ENCODE measurements at places on chromosomes 6 and 20. TPM values are rescaled to one million over a fixed set of nuclear protein-coding genes. Genes with fewer than 3 reads are reported as not detected.

- no peak overlapping the region for H3K4me3 ChIP-seq
- peaks cover 21% of the 10 kb centered on the region for H3K4me1 ChIP-seq
- H3K27me3 ChIP-seq = no peaks in the 10 kb centered on the region
- no peaks in the 10 kb centered on the region for H3K36me3 ChIP-seq
- no peak for DNase-seq
- no peak overlapping the region for H3K27ac ChIP-seq
Observed at GRCh38 chr6:27862396-27863066, 49.7 kb downstream of the OR2B2 start.

GRCh38 chr6:27837625-27838057 lies 74.6 kb downstream of the OR2B2 start:
- H3K27me3 ChIP-seq = no peaks in the 10 kb centered on the region
- peaks cover 30% of the 10 kb centered on the region for H3K4me1 ChIP-seq
- no peaks in the 10 kb centered on the region for H3K36me3 ChIP-seq
- H3K4me3 ChIP-seq = peak overlapping the region; percentile 71
- peak overlapping the region; percentile 99 for H3K27ac ChIP-seq
- DNase-seq = no peak

GRCh38 chr6:27810768-27811450 lies 101.3 kb downstream of the OR2B2 start:
- no peaks in the 10 kb centered on the region for H3K36me3 ChIP-seq
- H3K27ac ChIP-seq = peak overlapping the region; percentile 93

DNA sequence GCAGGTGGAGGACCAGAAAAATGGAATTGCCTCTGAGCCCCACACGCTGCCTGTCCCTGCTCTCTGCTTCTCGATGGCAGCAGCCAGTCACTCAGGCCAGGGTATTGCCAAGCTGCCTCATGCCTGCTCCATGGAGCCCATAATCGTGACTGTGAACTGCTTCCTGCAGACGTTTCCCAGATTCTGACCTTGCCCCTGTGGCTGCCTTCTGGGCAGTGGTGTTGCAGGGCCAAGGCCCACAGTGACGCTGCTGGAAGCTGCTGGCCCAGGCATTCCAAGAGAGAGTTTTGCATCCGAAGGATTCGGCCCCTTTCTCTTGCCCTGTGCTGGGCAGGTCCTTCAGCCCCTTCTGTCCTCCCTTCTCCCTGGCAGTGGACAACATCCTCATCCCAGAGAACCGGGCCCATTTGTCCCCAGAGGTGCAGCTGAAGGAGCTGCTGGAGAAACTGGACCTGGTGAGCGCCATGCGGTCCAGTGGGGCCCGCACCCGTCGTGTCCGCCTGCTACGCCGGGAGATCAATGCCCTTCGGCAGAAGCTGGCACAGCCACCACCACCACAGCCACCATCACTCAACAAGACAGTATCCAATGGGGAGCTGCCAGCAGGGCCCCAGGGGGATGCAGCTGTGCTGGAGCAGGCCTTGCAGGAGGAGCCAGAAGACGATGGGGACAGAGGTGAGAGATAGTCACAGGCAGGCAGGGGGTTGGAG lies 14.5 kb downstream of the BRPF3 start:
- no peak for DNase-seq
- peaks cover 62% of the 10 kb centered on the region for H3K36me3 ChIP-seq
- H3K27me3 ChIP-seq = no peaks in the 10 kb centered on the region
- no peaks in the 10 kb centered on the region for H3K4me1 ChIP-seq
- no peak overlapping the region for H3K27ac ChIP-seq

- no peak overlapping the region for H3K27ac ChIP-seq
- no peak for DNase-seq
- H3K36me3 ChIP-seq = no peaks in the 10 kb centered on the region
- no peak overlapping the region for H3K4me3 ChIP-seq
Observed at GRCh38 chr6:61558796-61559195, 727.2 kb downstream of the KHDRBS2 start.

- no peak overlapping the region for H3K4me3 ChIP-seq
- H3K27me3 ChIP-seq = no peaks in the 10 kb centered on the region
- H3K36me3 ChIP-seq = no peaks in the 10 kb centered on the region
Observed at GRCh38 chr6:44039839-44040350, 87.4 kb downstream of the MRPL14 start.

GRCh38 chr20:49179368-49180277 lies 8.5 kb downstream of the STAU1 start:
- H3K36me3 ChIP-seq = no peaks in the 10 kb centered on the region
- no peaks in the 10 kb centered on the region for H3K27me3 ChIP-seq
- no peak overlapping the region for H3K4me3 ChIP-seq
- H3K27ac ChIP-seq = no peak overlapping the region
- peaks cover 31% of the 10 kb centered on the region for H3K4me1 ChIP-seq

DNA sequence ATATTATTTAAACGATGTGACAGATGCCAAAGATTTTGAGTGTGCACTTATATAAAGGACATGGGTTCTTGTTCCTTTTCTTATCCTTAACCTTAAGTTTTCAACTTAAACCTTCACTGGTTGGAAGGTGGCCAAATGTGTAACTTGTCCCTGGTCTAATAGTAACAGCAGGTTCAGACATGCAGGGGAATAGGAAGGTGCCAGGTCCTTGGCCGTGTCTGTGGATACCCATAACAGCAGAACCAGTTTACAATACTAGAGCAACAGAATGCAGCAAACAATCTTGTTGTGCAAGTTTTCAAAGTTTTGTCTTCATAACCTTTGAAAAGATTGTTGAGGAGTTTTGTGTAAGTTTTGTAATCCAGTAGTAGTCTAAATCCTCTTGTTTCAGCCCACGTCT lies 4.4 kb downstream of the MYB start:
- peaks cover 9% of the 10 kb centered on the region for H3K4me1 ChIP-seq
- H3K4me3 ChIP-seq = no peak overlapping the region

The GNAS-AS1 gene
- total RNA-seq = 0.68 TPM

The PMEPA1 gene
- 3.8 TPM for total RNA-seq

The SEC63 gene
- 85.1 TPM for total RNA-seq

Measured in CD8-positive, alpha-beta memory T cell (primary cell).